CD4-positive, CD25-positive, alpha-beta regulatory T cell (primary cell): ENCODE measurements at places on chromosomes 1 and 21.

GRCh38 chr21:42653231-42654061 lies at the start of gene PDE9A:
Gene PDE9A (plus strand): TSS chr21:42653621. CDS start chr21:42653815, 194 bp downstream.
- peak; percentile 37 for DNase-seq

DNA sequence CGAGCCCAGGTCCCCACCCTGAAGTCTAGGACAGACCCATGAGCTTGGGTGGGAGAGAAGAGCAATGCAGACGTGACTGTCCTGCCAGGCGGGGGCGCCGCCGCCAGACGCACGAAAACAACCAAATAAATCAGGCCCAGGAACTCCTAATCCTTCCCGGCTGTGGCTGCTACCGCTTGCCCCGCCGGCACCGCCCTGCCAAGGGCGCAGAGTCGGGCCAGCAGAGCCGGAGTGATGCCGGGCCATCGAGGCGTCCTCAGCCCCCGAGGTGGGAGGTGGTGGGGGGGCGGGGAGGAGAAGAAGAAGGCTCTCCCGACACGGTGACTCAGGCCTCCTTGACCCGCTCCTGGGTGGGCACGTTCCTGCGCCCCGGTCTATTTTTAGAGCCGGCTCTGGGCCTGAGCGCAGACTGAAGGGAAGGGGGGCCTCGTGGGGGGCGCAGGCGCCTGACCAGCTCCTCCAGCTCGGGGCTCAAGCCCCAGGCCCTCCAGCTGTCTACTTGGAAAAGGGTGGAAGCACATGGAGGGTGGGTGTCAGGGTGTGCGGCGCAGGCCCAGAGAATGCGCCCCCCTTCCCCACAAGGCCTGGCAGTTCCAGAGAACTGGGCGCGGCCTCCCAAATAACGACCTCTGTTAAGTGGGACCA lies 10.7 kb upstream of the COL16A1 start:
- peak; percentile 24 for DNase-seq

DNA sequence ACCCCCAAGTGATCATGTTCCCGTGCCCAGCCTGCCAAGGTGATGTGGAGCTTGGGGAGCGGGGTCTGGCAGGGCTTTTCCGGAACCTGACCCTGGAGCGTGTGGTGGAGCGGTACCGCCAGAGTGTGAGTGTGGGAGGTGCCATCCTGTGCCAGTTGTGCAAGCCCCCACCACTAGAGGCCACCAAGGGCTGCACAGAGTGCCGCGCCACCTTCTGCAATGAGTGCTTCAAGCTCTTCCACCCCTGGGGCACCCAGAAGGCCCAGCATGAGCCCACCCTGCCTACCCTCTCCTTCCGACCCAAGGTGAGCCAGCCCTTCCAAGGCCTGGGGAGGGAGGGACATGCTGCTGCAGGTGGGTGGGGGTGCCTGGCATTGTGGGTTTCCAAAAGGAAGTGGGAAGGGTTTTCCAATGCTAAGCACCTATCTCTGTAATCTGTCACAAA lies 2.3 kb downstream of the TRIM46 start:
- peak; percentile 50 for DNase-seq

DNA sequence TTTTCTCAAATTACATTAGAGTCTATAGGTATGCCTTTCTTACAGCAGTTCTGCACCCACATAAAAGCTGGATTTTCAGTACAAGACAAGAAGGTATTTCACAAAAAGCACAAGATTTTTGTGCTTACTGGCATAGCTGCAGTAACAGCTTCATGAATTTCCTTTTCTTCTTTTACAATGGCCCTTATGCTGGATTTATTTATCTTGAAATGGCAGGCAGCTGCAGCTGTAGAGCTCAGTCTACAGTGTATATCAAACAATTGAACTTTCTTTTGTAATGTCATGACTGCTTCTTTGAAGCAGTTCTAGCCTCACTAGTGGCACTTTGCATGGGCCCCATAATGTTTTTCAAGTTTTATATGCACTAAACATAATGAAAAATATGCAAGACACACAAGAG lies 510.2 kb downstream of the KCNT2 start:
- DNase-seq, result no peak

DNA sequence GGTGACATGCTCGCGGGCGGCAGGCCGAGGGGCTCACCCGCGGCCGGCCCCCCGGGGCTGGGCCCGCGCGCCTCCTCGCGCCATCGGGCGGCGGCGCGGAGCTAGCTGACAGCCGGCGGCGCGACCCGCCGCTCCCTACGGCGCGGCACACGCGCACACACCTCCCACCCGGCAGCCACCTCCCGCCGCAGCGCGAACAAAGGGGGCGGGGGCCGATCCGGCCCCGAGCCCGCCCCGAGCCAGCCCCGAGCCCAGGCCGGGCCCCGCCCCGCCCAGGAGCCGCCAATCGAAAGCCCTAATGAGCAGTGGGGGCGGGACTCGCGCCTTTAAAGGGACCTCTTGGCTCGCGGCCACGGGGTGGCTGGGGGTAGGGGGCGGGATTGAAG lies at the start of gene KIF21B:
Gene KIF21B, minus strand, starts transcription at position 198 of the 386 bp plus-strand sequence. CDS start 331 bp downstream, outside the sequence.
- DNase-seq, result peak; percentile 91

- no peak for DNase-seq
Observed at GRCh38 chr1:1128454-1129139, 12.7 kb upstream of the C1orf159 start.

- DNase-seq, result no peak
Observed at GRCh38 chr1:151908228-151908691, 1.1 kb downstream of the THEM4 start.

- peak; percentile 63 for DNase-seq
Observed at GRCh38 chr21:45292399-45293219, 4.9 kb upstream of the POFUT2 start.

GRCh38 chr1:153568367-153569099 lies 2.9 kb upstream of the S100A2 start:
- peak; percentile 72 for DNase-seq

GRCh38 chr1:206931709-206932108 lies 10.0 kb upstream of the FCMR start:
- DNase-seq, result no peak

GRCh38 chr1:53688381-53689102 lies 50.4 kb downstream of the GLIS1 start:
- no peak for DNase-seq

- no peak for DNase-seq
Observed at GRCh38 chr1:85494074-85494903, 29.3 kb upstream of the DDAH1 start.

GRCh38 chr1:27877115-27877416 lies 4.7 kb downstream of the THEMIS2 start:
- DNase-seq, result no peak

GRCh38 chr1:154865442-154866256 lies 4.4 kb downstream of the KCNN3 start:
- no peak for DNase-seq

DNA sequence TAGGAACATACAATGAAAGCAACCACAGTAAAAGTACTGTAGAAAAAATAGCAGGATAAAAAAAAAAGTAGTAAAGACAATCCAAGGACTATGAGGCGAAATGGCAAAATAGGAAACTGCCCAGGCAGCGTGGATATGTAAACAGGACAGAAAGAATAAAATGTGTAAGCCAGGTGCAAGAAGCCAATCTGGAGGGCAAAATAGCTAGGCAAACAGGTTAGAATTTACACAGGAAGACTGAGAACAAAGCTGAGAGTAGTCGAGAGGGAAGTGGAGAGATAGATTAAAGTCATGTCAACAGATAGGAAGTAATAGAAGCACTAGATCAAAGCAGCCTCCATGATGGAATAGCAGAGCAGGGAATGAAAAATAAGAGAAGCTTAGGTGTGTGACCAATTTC lies 124.2 kb upstream of the B3GALT2 start:
- no peak for DNase-seq

DNA sequence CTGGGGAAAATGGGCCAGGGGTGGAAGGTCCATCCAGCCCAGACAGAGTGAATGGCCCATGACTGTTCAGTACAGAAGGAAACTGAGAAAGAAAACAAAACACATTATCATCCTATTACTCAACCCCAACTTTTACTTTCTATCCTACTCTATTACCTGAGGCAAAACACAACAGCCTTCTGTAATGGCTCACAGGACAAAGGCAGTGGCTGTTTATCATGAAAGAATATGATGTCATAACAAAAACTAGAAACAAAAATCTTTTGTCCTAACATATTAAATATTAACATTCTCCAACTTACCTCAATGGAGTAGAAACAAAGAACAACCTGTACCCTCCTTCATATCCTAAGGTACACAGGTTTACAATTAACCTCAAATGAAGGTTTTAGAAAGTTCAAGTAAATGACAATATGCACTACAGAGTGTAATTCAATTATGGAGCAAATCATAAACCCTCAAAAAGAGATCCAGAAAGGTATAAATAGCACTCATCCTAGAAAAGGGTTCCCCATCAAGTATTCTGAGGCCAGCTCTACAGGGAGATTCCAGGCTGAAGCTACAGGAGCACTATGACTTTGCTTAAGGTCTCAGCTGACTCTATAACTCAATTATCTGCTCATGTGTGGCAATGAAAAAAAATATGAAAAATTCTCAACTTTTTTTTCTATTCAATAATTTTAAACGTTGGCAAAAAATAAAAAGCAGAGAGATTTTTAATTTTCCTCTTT lies 15.1 kb downstream of the ELK4 start:
- no peak for DNase-seq

DNA sequence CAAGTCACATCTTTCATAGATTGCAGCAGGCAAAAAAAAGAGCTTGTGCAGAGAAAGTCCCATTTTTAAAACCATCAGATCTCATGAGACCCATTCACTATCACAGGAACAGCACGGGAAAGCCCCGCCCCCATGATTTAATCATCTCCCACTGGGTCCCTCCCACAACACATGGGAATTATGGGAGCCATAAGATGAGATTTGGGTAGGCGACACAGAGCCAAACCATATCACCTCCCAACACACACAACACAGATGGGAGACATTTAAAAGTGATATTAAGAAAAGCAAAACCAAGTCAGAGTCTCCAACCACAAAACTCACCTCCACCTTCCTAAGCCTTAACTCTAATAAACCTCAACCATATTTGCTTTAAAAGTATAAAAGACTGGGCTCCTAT lies 61.5 kb upstream of the TIAM1 start:
- no peak for DNase-seq

- peak; percentile 3 for DNase-seq
Observed at GRCh38 chr21:23887725-23888306, 1719.5 kb downstream of the MRPL39 start.

- DNase-seq, result peak; percentile 78
Observed at GRCh38 chr1:39954870-39955546, at the start of gene MFSD2A. Gene MFSD2A (plus strand): TSS chr1:39955145. CDS start chr1:39955293, 148 bp downstream.

GRCh38 chr1:20896826-20897225 lies 109.7 kb upstream of the HP1BP3 start:
- no peak for DNase-seq

DNA sequence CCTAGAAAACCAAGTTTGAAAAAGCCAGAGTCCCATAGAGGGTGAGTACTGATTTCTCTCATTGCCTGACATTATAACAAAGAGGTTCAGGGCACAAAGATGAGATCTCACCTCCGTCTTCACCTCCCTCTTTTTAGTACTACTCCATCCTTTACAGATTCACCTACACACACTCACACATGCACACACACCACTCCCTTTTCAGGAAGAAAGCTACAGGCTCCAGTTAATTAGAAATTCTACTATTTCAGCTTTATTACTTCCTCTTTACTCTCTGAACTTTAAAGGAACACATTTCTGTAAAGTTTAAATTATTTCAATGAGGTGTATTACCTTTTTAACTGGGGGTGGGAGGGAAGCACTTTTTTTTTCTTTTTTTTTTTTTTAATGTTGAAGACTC lies 59.6 kb upstream of the PRDX6 start:
- no peak for DNase-seq

- DNase-seq, result no peak
Observed at GRCh38 chr1:176434234-176434633, 28.7 kb upstream of the PAPPA2 start.

- no peak for DNase-seq
Observed at GRCh38 chr1:66752000-66752592, at the start of gene DYNLT5. Gene DYNLT5 (plus strand): TSS chr1:66752459. CDS start chr1:66754659, 2,200 bp downstream.

- no peak for DNase-seq
Observed at GRCh38 chr1:178751046-178751445, 26.0 kb downstream of the RALGPS2 start.

DNA sequence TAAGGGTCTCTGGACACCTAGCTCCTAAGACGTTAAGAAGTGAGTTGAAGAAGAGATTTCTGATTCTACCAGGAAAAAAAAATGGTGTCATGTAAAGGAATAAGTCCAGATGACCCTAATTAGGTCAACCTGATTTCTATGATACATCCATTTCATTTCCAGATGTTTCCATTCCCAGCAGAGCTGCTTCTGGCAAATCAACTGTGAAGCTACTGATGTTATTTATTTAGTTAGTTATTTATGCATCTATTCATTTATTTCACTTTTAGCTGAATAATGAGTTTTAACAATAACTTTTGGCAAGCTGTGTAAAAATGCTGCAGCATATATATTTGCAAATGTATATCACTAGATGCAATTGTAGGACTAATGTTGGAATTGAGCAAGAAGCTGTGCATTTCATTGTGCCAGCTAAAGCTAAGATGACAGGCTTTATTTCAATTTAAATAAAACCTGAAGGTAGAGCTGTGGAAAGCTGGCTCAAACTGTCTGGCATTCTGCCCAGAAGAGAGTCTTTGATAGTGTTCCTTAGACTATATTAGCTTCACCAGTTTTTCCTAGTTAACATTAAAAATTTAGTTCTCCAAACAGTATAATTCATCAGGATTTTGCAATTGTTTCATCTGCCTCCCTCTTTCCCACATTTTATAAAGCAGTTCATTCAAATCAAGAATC lies 1164.4 kb upstream of the ADGRL4 start:
- DNase-seq, result no peak

- DNase-seq, result no peak
Observed at GRCh38 chr1:176719447-176719846, 256.5 kb downstream of the PAPPA2 start.

DNA sequence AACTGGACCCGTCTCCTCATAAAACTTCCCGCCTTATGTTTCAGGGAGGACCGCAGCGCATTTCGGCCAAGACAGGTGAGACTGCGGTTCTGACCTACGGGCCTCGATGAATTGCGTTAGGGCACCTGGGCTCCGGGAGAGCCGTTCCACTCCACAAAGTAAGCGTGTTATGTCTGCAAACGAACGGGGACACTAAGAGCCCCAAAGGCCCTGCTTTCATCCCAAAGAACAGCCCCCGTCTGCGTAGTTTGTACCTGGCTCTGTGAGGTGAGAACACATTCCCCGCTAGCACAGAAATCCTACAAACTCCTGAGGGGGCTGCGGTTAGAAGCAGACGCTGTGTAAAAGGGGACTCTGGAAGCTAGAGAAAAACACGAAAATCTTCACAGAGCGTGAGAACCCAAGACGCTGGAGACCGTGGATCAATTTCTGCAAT lies 41.6 kb upstream of the PPIAL4F start:
- DNase-seq, result no peak

DNA sequence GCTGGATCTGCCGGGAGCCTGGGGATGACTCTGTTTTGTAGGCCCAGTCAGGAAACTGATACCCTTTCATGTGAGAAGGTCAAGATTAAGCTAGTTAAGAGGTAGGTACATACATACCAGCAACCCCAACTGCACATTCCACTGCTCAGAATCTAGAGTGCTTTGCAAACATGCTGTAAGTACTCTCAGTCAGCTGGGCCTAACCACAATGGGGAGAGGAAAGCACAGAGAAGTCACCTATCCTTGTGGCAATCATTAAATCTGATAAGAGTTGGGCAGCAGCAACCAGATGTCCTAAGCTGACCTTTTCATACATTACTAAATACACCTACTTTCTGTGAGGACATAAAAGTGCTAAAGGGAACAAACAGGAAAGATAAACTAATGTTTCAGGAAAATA lies 2.5 kb downstream of the ETV3 start:
- DNase-seq, result no peak

- no peak for DNase-seq
Observed at GRCh38 chr1:100613817-100614559, 76.0 kb downstream of the GPR88 start.

- DNase-seq, result no peak
Observed at GRCh38 chr1:186283374-186283773, 91.7 kb downstream of the TPR start.
